Right kidney (tissue), 9 donors: ENCODE measurements at places on chromosomes 13 and 19.

DNA sequence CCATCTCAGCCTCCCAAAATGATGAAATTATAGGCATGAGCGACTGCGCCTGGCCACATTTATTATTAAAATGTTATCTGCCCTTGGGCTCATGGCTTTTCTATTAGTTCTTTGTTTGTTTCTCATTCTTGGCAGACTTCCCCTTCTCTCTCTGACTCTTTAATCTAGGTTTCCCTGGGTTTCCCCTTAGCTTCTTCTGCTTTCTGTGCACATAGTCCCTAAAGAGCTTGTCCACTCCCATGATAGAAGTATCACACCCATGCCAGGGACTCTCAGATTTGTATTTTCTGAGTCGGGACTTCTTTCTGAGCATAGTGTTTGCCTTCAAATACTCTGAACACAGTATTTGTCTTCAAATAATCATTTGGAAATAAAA is 38.6 kb upstream of the ITM2B start:
- DNase-seq = no peak

DNA sequence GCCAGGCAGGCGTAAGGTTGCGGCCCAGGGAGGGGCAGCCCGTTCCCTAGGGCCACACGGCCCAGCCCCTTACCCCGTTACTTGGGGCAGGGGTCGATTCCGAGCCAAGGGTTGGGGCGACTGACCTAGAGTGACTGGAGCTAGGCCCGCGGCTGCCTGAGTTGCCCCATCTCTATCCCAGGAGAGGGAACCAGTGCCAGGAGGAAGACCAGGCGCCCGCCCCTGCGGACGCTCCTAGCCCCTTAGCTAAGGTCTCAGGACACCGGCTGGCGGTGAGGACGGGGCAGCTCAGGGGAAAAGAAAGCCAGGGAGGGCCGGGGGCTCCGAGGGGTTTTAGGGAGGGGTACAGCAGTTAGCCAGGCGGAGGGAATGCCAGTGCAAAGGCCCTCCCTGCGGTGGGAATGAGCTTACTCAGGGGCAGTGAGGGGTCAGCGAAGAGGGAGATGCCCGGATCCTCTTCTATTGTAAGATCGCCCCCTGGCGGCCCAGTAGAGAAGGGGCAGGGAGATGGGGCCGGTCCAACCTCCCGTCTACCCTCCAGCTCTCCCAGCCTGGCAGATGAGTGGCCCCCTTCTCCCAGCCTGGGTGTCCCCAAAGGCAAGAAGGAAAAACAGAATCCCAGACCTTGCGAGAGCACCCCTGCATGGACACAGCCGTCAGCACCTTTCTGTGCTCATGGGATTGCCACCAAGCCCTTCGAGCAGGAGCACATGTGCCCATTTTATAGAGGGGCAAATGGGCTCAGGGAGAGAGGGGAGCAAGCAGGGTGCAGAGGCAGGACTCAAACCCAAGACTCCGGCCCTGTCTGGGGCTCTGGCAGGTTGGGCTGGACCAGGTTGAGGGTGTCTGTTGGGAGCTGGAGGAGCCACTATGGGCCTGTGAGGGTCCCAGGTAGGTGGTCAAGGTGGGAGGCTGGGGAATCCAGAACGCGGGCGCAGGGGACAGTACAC is 16.3 kb downstream of the CILP2 start:
- no peak for DNase-seq

- no peak for DNase-seq
Observed at GRCh38 chr13:100483841-100484381, 104.7 kb downstream of the GGACT start.

GRCh38 chr13:99516153-99516929 is 15.1 kb downstream of the TM9SF2 start:
- DNase-seq = no peak

DNA sequence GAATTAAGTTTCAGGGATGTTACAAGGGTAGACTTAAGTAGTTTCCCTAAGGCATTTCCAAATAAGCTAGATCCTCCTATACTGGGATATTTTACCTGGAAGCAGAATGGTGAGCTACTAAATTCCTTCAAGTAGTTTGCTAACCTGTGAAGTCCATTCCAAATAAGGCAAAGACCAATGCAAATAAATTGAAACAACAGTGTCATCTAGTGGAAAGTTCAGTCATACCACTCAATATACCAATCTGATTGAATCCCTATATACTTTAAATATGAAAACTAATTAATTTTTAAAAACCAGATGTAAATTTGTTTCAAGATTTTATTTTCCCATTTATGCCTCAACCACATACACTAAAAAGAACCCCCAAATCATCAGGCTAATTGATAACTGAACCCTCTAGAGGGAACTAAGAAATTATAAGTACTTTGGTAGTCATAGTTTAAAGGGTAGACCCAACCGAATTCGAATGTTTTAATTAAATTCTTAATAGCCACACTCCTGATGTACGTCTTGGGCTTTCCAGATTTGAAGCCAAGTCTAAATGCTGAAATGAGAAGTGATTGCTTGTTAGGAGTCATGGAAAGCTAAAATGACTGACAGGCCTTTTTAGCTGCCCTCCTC is 223.7 kb downstream of the TBC1D4 start:
- peak; percentile 12 for DNase-seq

- no peak for DNase-seq
Observed at GRCh38 chr19:8335343-8336071, 7.6 kb downstream of the KANK3 start.

GRCh38 chr19:52237771-52238400 is 31.5 kb upstream of the ZNF766 start:
- peak; percentile 27 for DNase-seq

DNA sequence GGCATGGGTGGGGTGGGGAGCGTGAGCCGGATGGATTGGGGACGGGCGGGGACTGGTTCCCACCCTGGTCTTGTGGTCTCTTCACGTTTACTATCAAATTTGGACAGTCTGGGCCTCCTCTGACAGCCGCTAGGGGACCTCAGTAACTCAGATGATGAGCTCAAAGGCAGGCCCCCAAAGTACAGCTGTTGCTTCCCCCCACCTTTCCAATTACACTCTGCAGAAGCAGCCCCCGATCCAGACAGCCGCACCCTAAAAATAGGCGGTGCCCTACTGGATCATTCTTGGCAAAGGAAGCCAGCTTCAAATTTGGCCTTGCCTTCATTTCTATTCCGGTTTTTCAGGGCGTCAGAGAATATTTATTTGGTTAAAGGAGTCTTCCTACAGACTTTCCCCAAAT is 1.9 kb upstream of the FOXO1 start:
- no peak for DNase-seq
